ENCODE measurements at places on chromosomes 13 and 19. TPM values are rescaled to one million over a fixed set of nuclear protein-coding genes. Genes with fewer than 3 reads are reported as not detected.

CYP4F2 gene
- not detected for total RNA-seq

CALR3 gene
- total RNA-seq: not detected

CBARP gene
- 4.5 TPM for total RNA-seq

C19orf85 gene
- not detected for total RNA-seq

GSX1 gene
- total RNA-seq: not detected

MYO1F gene
- total RNA-seq: 0.54 TPM

DNA sequence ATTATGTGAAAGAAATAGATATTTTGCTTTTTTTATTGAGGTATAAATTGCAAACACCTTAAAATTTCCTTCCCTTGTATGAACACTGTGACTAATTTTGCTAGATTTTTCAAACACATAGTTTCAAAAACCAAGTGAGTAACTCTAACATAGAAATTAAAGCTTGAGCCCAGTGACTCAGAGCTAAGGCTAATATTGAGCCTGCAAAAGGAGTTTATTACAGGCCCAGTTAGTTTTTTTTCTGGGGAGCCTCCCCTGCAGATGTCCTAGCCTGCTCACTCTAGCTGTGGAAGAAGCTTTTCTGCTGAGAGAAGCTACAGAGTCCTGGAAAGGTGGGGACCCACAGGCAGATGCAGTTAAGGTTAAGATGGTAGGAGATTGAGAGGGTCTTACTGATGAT is 3.4 kb downstream of the ZNF430 start:
- peak; percentile 89 for DNase-seq

GRCh38 chr19:6999933-7000332 is 21.3 kb downstream of the MBD3L2B start:
- no peak for DNase-seq

DCT gene
- total RNA-seq: not detected

GRCh38 chr13:51742031-51742430 is 61.9 kb downstream of the DHRS12 start:
- DNase-seq: no peak

THAP8 gene
- total RNA-seq: 3.8 TPM

- no peak for DNase-seq
These were observed 10.6 kb downstream of the PKN1 start for GRCh38 chr19:14443632-14444216.

CGB1 gene
- total RNA-seq: 4.2 TPM

DNA sequence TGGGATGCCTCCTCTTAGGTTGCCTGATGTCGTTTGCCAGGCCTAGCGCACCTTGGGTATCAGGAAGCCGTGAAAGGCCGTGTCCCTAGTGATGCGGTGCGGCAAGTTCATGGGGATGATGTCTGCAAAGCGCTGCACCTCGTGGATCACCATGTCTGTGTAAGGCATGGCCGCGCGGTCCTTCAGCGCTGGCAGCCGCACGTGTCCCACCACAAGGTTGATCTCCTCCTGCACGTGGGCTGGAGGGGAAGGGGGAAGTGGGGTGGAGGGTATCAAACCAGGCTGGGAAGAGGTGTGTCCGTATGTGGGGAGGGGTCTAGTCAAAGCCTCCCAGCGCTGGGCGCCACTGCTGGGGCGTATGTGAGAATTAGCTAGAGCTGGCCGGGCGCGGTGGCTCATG is 23.2 kb downstream of the EGLN2 start:
- DNase-seq: no peak

- no peak for DNase-seq
These were observed 31.3 kb upstream of the FGF9 start for GRCh38 chr13:21639561-21639960.

DNA sequence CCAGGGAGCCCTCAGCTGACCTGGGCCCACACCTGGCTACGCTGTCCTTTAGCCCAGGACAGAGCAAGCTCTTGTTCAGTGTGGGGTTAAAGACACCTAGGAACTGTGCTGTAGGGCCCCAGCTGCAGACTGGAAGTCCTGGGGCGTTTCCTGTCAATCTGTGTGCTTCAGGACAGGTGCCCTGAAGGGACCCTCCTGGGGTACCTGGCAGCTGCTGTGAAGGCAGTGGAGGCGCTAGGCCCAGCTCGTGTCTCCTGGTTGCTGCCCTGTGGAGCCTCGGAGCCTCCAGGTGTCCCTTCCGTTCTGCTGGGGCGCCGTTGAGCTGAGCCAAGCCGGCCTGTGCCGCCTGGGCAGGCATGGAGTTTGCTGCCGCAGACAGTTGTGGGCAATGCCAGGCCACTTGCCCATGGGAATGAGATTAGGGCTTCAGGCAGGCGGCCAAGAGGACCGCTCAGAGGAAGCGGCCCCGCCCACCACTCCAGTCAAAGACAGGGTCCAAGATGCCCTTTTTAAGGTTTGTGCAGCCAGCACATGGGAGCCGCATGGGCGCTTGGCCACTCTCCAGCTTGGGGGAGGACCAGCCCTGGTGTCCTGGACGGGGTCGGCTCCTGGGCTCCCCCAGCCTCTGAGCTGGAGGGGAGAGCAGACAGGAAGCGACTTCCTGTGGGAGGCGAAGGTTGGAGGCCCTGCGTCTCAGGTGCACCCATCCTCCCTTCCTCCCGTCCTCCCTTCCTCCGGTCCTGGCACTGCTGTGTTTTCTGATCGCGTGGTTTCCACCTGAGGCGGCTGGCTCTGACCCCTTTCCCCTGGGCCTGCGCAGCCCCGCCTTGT is 4.0 kb downstream of the PTBP1 start:
- DNase-seq: peak; percentile 72

DNA sequence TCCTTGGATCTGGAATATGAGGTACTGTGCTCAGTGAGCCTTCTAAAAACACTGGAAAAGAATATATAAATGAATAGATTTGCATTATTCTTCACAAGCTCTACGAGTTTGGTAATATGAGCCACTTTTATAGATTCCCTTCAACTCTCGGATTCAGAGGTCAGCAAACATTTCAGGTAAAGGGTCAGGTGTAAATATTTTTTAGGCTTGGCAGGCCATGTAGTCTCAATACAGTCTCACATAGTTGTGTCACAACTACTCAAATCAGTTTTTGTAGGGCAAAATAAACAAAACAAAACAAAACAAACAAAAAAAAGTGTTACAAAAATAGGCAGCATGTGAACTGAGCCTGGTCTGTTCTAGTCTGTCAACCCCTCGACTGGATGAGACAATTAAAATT is 57.4 kb downstream of the PSPC1 start:
- DNase-seq: no peak

PSPN gene
- 0.22 TPM for total RNA-seq

OR7A5 gene
- not detected for total RNA-seq

CGB3 gene
- not detected for total RNA-seq

DNA sequence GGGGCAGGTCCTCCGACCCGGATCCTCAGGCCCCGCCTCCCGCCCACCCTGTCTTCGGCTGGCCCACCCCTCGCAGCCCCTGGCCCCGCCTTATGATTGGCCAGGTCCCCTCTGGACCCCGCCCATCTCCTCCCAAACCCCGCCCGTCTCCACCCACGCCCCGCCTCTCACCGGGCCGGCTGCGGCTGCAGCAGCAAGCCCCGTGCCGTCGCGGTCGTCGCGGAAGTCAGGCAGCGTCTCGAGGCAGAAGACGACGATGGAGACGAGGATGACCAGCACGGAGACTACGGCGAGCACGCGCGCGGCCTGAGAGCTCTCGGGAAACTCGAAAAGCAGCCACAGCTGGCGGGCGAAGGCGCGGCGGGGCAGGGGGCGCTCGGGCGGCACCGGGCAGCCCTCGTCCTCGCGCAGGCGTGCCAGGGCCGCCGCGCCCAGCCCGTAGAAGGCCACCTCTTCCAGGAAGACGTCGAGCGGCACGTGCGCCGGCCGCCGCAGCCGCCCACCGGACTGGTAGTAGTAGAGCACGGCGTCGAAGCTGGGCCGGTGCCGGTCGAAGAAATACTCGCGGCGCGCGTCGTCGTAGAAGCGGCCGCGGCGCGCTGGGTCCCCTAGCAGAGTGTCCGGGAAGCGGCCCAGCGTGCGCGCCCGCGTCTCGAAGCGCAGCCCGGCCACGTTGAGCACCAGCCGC is 495 bp downstream of the KCNA7 start:
- DNase-seq: peak; percentile 45

GRCh38 chr13:19634256-19634740 is 839 bp downstream of the MPHOSPH8 start:
- peak; percentile 74 for DNase-seq

GRCh38 chr13:99356262-99357091 is 49.3 kb upstream of the GPR183 start:
- DNase-seq: peak; percentile 17

DNA sequence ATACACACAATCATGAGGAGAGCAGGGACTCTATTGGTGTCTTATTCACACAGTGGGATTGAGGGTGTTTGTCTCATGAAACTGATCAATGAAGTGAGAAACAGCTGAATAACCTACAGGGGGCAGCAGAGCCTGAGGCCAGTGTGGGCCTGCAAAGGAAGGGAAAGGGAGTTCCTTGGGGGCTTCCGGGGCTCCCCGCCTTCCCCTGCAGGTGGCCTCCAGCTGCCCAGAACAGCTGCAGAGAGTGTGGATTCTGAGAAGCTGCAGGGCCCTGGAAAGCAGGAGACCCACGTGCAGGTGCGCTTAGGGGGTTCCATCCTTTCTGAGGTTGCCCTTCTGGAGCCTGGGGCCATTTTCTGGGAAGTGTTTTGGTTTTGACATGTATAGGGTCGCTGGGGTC is 20.1 kb downstream of the ZNF763 start:
- DNase-seq: no peak

DNA sequence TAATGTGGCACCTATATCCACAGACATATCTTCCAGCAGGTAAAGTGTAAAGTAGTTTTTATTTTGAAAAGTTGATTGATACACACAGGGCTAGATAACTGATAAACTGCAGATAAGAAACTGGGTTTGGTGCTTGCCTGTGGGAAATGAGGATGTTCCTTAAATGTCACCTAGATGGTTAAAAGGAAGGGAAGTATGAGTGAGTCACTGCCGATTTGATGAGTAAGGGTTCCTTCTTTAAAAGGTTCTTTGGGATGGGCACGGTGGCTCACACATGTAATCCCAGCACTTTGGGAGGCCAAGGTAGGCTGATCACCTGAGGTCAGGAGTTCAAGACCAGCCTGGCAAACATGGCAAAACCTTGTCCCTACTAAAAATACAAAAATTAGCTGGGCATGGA is 73.8 kb upstream of the FRY start:
- DNase-seq: no peak

GRCh38 chr19:30309176-30309575 is 63.0 kb upstream of the ZNF536 start:
- DNase-seq: no peak

DNA sequence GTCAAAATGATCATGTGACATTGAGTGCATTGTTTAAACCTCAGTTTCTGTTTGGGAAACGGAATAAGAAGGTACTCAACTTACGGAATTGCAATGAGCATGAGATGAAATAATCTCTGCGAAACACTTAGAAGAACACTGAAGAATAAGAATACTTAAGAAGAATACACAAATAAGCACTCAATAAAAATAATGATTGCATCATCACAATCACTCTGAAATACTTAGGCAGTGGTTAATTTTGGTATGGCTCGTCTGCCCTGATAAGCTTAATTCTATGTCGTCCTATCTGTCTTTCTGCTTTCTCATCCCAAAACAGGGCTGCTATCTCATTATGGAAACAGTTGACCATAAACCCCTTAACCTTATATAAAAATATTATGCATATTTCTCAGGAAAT is 823.6 kb downstream of the DIAPH3 start:
- DNase-seq: no peak

ZNF490 gene
- 11.8 TPM for total RNA-seq

DNA sequence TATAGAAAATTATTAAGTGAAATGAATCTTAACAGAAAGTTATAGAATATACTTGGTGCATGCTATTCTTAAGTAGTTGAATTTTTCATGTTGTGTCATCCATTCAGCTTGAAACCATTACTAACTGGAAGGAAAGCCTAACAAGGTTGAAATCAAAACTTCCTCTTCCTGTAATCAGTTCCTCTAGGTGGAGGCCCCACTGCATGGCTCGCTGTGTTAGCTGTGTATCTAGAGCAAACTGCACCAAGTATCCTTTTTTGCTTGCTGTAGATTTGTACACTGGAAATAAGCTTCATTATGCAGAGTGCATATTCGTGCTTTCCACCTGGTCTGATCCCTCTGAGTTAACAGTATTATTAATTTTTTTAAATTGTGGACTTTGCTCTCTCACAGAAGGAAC is 1146.1 kb downstream of the EFNB2 start:
- DNase-seq: no peak

DNA sequence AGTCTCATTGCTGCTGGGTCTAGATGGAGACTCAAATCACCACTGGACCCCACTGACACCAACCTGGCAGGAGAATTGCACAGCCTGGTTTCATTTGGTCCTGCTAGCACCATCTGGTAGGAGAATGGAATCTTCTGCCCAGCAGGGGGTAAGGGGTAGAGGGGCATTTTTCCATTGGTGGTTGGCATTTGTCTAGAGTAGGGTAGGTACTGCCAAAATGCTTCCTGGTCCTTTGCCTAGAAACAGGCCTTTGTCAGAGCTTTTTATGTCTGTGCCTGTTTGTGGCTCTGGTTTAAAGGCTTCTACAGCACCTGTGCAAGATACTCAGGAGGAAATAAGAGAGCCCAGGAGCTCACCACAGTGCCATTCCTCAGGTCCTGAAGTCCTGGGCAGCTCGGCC is 121.3 kb downstream of the KCTD12 start:
- DNase-seq: no peak

DNA sequence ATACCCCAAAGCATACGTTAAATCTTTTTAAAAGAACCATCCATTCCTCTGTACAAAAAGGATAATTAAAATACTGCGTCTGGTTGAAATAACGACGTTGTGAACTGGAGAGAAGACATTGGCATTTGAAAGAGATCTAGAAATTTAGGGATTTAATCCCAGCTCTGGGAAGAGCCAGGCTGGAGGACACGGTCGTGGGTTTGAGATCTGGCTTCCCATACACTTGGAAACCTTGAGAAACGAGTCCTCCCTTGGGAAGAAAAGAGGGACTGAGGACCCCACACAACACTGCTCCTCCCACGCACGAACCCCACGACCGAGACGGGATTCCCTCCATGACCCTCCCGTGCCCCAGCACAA is 625 bp downstream of the ZNF709 start:
- DNase-seq: no peak

FXYD7 gene
- total RNA-seq: not detected

- peak; percentile 90 for DNase-seq
These were observed 10.2 kb downstream of the DHRS12 start for GRCh38 chr13:51793570-51794271.

DNA sequence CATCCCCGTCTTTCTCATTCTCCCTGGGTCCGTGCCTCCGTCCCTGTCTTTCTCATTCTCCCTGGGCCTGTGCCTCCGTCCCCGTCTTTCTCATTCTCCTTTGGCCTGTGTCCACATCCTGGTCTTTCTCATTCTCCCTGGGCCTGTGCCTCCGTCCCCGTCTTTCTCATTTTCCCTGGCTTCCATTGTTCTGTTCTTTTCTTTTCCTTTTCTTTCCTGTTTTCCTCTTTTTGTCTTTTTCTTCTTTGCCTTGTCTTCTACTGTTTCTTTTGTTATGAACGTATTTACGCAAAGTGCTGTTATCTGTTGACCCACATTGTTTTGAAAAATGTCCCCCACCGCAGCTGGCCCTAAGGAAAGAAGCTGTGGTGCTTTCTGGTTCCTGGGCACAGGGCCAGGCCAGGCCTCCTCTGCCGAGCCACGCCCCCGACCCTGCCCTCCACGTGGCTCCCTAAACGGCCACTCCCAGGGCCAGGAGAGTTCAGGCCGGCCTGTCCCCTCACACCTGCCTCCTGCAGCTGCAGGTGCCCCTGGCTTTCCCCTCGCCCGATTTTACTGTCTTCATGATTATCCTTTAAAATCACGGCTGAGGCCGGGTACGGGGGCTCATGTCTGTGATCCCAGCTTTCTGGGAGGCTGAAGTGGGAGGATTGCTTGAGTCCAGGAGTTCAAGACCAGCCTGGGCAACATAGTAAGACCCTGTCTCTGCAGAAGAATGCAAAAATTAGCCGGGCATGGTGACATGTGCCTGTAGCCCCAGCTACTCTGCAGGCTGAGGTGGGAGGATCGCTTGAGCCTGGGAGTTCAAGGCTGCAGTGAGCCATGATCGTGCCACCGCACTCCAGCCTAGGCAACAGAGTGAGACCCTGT is 14.0 kb upstream of the TMPRSS9 start:
- peak; percentile 24 for DNase-seq
